ENCODE measurements at places on chromosomes 2 and 18.
A peak's percentile ranks its signal among the peaks of the same experiment; 100 is the strongest.

- DNase-seq = no peak
Observed at GRCh38 chr2:3633982-3634595, 23.9 kb upstream of the ALLC start.

DNA sequence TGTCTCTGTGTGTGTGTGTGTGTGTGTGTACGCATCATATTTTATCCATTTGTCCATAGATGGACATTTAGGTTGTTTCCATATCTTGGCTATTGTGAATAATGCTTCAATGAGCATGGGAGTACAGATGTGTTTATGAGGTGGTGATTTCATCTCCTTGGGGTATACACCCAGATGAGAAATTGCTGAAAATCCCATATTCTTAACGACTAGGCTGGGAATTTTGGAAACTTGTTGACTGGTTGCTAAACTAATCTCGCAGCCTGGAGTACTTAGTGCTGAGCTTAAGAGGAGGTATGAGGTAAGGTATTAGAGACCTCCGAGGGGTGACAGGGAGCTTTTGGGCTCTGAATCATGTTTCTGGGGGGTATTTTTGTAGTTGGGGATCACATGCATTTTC lies 66.0 kb upstream of the SPRED2 start:
- no peak for DNase-seq

DNA sequence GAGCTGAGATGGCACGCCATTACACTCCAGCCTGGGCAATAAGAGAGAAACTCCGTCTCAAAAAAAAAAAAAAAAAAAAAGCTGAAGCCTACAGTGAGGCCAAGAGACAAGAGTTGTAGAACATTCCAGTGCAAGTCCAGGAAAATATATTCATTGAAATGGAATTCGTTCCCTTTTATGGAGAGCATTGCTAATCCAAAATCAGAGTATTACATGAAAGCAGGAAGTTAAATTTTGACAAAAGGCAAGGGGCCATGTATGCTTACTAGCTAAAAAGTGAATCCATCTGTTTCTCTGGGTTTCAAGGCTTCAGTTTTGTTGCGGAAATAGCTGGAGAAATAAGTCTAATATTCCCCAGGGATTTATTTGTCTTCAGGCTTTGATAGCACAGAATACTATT lies 471.7 kb downstream of the THSD7B start:
- no peak for DNase-seq

- peak; percentile 38 for DNase-seq
Observed at GRCh38 chr18:62329691-62330454, 4.8 kb downstream of the TNFRSF11A start.

DNA sequence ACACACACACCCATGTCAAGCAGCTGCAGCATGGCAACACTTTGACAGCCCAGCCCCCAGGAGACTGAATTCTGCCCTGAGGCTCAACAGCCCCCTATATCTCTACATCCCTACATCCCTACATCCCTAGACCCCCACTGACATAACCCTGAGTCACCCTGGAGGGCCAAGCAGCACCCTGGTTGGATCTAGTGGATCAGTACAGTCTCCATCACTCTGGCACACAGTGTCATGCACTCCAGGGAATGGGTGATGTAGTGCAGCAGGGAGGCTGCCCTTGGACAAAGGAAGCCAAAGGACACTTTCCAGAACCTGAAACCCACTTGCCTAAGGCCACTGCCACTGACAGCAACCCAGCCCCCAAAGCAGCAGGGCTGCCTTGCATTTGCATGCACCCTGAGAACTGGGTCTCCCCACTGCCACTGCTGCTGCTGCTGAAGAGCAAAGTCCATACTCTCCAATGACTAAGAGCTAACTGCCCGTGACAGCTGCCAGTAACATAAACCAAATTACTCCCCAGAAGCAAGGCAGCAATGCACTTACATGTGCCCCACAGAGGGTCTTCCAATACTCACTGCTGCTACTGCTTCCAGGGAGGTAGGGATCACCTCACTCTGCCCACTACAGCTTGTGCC lies 681.6 kb upstream of the KLHL29 start:
- DNase-seq = no peak

- DNase-seq = no peak
Observed at GRCh38 chr2:41488888-41489287, 558.9 kb upstream of the PKDCC start.

DNA sequence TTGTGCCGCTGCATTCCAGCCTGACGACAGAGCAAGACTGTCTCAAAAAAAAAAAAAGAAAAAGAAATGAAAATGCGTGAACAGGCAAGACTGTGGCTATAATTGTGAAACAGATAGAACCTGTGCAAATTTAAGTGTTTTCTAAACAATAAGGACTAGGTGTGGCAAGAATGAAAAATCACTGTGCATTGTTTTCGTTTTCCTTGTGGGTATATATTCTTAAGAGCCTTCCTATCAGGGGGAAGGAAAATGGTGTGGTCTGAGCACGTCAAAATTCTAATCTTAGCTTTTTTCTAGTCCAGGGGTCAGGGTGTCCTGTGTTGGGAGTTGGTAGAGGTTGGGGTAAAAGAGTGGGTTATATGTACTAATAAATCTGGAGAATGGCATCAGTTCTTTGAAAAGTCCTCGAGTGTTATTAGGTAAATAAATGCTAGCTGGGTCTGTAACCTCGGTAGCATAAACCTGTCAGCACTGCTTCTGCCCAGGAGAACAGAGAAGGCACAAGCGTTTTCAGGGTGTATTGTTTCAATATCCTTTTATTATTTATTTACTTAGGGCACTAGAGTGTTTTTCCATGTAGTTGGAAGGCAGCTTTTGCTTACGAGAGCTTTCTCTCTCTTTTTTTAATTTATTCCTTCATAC lies 11.6 kb downstream of the ATP6V1C2 start:
- no peak for DNase-seq

GRCh38 chr2:85772019-85772745 lies 18.4 kb downstream of the ATOH8 start:
- peak; percentile 93 for DNase-seq

DNA sequence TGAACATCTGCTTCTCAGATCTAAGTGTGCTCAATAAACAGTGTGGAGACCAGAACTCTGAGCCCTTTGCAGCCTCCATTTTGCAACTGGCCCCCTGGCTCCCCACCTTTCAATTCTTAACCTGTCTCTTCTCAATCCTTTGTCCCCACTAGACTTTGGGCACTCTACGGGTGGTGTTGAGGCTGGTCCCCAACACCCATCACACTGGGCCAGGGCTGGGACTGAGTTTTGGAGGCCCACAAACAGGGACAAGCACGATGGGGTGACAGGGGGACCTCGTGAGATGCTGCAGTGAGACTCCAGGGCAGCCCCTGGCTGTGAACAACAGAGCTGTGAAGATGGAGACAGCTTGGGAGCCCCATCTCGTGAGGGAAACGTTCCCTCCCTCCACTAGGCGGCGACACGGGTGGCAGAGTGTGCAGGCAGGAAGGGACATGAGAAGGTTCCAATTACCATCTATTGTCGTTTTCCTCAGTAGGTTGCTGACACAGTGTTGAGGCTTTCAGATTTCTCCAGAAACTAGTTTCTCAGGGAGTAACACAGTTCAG lies 1.2 kb downstream of the ANKMY1 start:
- DNase-seq = no peak

DNA sequence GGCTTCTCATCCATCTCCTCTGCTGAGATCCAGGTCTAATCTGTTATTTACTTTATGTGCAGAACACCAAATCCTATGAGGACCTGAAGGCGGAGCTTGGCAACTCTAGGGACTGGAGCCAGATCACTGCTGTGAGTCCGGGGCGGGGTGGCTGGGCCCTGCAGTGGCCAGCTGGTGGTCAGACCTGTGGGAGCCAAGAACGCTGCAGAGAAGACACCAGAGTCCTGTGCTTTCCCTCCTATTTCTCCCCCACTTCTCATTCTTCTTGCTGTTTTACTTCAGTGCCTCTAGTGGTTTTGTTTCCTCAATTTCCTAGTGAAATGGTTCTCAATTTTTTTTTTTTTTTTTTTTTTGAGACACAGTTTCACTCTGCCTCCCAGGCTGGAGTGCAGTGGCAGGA lies 19.7 kb downstream of the VIL1 start:
- no peak for DNase-seq
